ENCODE measurements at places on chromosomes 6 and 20.

DNA sequence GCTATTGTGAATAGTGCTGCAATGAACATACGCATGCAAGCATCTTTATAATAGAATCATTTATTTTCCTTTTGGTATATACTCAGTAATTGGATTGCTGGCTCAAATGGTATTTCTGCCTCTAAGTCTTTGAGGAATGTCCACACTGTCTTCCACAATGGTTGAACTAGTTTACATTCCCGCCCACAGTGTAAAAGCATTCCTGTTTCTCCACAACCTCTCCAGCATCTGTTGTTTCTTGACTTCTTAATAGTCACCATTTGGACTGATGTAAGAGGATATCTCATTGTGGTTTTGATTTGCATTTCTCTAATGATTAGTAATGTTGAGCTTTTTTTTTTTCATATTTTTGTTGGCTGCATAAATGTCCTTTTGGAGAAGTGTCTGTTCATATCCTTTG is 208.7 kb downstream of the PHF3 start:
- no peak for DNase-seq

GRCh38 chr20:44969300-44969894 is 3.1 kb downstream of the STK4 start:
- no peak for DNase-seq

DNA sequence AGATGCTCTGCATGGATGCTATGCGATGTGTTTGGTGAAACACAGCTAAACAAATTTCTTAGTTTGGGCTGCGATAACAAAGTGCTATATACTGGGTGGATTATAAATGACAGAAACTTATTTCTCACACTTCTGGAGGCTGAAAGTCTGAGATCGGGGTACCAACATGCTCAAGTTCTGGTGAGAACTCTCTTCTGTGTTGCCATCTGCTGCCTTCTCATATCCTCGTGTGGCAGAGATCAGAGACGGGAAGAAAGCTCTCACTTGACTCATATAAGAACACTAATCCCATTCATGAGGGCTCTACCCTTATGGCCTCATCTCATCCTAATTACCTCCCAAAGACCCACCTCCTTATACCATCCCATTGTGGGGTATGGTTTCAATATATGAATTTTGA is 162.0 kb upstream of the DTNBP1 start:
- no peak for DNase-seq

DNA sequence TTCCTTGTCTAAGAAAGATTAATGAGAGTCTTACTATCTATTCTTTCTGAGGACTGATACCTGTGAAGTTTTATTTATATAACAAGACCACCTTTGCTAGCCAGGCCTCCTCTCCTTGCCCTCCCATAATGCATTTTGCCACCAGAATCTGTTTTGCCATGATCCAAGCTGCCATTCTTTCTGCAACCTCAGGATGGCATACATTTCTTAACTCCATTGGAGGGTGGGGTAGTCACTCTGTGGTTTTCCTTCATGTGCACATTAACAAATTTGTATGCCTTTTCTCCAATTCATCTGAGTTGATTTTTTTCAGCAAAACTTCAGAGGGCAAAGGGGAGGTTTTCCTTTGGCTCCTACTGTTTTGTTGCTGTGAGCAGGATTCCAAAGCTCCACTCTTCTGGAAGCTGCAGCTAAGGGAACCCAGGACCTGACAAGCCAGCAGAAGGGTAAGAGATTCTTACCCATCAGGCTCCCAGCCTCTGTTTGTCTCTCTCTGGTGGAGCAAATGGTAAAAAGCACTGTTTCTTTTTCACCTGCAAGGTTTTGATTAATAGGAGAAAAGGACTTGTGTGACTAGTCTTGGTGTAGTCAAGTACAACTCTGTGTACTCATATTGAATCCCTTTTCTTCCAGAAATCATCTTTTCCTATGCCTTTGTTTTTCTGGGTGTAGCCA is 26.2 kb upstream of the ENPP4 start:
- DNase-seq, result no peak

GRCh38 chr6:116842459-116842858 is 13.6 kb upstream of the GPRC6A start:
- no peak for DNase-seq

DNA sequence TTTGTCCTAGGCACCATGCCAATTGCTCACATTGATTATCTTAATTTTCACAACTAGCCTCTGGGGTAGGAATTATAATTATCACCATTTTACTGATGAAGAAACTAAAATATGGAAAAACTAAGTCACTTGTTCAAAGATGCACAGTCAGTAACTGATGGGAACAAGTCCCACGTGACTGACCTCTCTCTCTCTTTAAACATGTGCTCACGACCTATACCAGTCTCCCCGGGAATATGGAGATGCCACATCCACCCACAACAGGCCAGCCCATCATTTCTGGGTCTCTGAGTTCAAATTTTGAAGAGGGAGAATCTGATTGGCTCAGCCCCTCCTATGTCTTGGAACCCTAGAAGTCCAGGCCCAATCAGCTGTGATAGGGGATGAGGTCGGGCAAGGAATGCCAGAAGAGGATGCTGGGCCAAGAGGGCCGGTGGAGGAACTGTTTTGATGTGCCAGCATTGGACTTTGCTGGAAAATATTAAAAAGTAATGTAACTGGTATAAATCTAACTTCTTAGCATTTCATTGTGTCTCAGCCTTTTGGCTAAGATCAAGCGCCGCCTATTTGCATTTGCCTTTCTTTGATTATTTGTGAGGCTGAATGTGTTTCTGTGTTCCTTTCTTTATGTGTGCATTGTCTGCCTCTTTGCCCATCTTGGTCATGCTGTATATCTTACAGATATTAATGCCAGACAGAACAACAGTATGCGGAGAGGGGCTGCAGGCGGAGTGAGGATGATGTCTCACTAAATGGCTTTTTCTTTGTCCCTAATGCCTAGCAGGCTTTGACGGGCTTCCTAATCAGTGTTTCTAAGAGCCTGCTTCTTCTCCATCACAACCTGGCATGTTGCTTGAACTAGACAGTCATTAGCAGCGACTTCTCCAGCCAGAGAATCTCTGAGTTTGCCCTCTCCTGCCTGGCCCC is 126.6 kb downstream of the VEGFA start:
- DNase-seq, result no peak

DNA sequence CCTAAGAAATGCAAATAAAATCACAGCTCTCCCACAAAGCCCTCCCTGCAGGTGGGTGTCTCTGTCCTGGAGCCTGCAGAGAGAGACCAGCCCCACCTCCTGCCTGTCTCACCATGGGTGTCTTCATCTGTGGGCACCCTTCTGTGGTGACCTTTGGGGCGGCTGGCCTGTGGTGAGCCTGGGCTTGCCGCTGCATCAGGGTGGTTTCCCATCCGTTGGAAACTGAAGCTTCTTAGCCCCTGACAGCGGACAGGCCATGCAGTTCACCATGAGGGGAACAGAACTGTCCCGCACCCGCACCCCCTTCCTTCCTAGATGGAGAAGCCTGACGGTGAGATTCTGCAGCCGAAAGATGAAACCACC is 42.3 kb upstream of the FRMD1 start:
- no peak for DNase-seq
